ENCODE measurements at places on chromosomes 6 and 20. TPM values are rescaled to one million over a fixed set of nuclear protein-coding genes. Genes with fewer than 3 reads are reported as not detected.

The GJA10 gene
- not detected for polyA plus RNA-seq

The FABP7 gene
- 0.20 TPM for polyA plus RNA-seq

The SLC25A27 gene
- 69.6 TPM for polyA plus RNA-seq

The ETV7 gene
- not detected for polyA plus RNA-seq

The CTCFL gene
- 2.8 TPM for polyA plus RNA-seq

The COL10A1 gene
- polyA plus RNA-seq: 0.55 TPM

The DYNLT2 gene
- 8.5 TPM for polyA plus RNA-seq

The SLC35D3 gene
- not detected for polyA plus RNA-seq

The GRM1 gene
- polyA plus RNA-seq: 0.18 TPM

The JPH2 gene
- 1.4 TPM for polyA plus RNA-seq

The SLC4A11 gene
- 2.3 TPM for polyA plus RNA-seq

The C6orf58 gene
- polyA plus RNA-seq: 1.2 TPM

The GABRR2 gene
- polyA plus RNA-seq: 2.1 TPM

The WFDC12 gene
- not detected for polyA plus RNA-seq

The TFAP2D gene
- polyA plus RNA-seq: not detected

The MCCD1 gene
- polyA plus RNA-seq: 11.9 TPM

The COL9A1 gene
- 33.0 TPM for polyA plus RNA-seq

The OVOL2 gene
- 0.60 TPM for polyA plus RNA-seq

The C6orf89 gene
- polyA plus RNA-seq: 51.5 TPM

Measured in left kidney (tissue), 8 donors.